Stimulated activated CD8-positive, alpha-beta memory T cell treated with anti-CD3 and anti-CD28 coated beads, Interleukin-2, amount 100 ng/mL, for 1 hour (primary cell): ENCODE measurements at places on chromosomes 7 and 10.

- no peak for DNase-seq
These were observed 36.0 kb downstream of the NRAP start for GRCh38 chr10:113627836-113628235.

GRCh38 chr7:90843472-90843871, 247.4 kb downstream of the CDK14 start:
- no peak for DNase-seq

GRCh38 chr7:47392241-47392759, 189.6 kb downstream of the TNS3 start:
- DNase-seq: no peak

DNA sequence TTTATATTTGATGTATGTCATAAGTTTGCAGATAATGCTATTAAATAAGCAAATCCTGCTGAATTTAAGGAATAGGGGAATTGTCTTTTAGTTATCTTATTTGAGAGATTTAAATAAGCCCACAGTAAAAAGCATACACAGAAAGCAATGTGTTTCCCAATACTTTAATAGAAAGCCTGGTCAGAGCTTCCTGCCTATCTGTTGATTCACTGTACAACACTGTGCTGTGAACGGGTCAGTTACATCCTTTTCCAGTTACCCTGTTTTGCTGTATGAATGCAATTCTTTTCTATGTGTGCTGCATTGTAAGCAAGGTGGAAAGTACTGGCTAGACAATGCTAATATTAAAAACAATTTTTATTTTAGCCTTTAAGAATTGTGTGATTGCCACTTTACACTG, 81.2 kb downstream of the ANKRD7 start:
- DNase-seq: no peak

GRCh38 chr7:47400001-47400400, 181.9 kb downstream of the TNS3 start:
- no peak for DNase-seq

DNA sequence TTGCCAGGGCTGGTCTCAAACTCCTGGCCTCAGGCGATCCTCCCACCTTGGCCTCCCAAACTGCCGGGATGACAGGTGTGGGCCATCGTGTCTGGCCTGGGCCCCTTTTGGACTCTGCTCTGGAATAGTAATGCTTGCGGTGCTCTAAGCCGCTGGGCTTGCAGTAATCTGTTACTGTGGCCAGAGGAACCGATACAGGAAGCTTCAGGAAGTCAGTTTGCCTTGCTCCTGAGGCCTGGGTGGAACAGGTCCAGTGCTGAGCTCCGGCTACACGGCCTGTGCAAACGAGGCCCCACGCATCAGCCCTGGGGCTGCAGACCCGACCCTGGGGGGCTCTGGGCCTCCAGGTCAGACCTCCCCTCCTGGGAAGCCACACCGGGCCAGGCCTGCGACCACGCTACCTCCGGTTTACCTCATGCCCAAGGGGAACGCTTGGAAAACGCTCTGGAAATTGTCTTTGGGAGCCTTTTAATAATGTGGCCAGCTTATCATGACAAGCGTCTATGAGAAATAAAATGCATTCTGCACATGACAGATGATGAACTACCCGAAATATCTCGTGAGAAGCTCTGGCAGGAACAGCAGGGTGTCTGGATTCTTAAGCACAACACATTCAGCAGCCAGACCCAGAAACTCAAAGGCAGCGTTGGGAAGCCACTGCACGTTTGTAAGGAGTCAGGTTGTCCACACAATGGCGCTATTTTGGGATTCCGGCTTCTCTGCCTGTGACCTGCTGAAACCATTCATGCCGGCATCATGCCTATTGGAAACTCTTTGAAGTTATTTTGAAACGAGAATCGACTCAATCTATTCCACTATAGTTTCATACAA, 10.1 kb upstream of the ADAP1 start:
- DNase-seq: no peak

DNA sequence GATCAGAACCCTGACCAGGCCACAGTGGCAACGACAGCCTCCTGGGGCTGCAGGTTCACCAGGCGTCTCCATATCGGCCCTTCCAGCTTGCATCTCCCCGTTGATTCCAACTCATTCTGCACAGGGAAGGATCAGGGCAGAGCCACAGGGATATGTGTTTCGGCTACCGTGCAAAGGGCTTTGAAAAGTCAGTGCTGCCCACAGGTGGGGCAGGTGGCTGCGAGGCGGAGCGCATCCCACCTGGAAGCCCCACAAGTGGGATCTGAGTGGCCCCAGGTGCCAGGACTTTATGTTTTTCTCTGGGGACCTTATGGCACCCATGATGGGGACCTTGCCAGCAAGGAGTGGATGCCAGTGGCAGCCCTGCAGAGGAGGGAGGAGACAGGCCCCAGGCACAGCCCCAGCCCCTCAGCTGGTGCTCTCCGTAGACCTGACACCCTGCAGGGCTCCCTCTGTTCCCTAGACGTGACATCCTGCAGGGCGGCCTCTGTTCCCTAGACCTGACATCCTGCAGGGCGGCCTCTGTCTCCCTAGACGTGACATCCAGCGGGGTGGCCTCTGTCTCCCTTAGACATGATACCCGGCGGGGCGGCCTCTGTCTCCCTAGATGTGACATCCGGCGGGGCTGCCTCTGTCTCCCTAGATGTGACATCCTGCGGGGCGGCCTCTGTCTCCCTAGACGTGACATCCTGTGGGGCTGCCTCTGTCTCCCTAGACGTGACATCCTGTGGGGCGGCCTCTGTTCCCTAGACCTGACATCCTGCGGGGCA, 189.4 kb downstream of the ELFN1 start:
- no peak for DNase-seq

DNA sequence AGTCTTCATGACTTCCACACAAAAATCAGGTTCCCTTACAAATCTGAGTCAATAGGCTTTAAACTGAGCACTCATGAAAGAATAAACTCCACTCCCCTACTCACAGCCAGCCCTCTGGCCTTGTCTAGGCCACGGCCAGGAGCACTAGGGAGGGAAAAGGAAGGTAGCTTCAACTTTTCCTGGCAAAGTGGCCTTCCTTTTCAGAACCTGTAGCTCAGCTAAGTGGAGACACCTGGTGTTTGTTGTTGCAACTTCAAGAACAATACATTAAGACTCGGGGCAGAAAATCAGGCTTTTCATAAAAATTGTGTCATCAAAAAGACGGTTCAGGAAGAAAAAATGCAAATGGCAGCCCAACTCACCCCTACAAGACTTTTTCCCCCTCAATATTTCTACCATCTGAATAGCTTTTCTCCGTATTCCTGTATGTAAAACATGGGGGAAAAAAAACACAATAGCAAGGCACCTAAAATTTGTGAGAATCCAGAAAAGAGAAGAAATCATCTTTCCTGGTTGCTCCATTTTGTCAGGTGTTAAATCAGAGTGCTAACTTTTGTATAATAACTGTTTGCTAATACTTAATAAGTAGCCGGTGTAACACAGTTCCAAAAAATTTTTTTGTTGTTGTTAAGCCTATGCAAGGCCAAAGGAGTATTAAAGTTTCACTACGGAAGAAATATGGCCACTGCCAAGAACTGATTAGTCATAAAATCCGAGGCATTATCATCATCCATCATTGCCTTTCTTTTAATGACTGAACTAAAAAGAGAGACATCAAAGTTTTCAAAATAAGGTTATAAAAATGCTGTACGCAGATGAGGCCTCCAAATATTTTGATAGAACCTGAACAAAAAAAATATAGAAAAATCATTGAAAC, 66.2 kb upstream of the ARID5B start:
- no peak for DNase-seq

- no peak for DNase-seq
These were observed 109.6 kb downstream of the CPXM2 start for GRCh38 chr10:123781956-123782500.

DNA sequence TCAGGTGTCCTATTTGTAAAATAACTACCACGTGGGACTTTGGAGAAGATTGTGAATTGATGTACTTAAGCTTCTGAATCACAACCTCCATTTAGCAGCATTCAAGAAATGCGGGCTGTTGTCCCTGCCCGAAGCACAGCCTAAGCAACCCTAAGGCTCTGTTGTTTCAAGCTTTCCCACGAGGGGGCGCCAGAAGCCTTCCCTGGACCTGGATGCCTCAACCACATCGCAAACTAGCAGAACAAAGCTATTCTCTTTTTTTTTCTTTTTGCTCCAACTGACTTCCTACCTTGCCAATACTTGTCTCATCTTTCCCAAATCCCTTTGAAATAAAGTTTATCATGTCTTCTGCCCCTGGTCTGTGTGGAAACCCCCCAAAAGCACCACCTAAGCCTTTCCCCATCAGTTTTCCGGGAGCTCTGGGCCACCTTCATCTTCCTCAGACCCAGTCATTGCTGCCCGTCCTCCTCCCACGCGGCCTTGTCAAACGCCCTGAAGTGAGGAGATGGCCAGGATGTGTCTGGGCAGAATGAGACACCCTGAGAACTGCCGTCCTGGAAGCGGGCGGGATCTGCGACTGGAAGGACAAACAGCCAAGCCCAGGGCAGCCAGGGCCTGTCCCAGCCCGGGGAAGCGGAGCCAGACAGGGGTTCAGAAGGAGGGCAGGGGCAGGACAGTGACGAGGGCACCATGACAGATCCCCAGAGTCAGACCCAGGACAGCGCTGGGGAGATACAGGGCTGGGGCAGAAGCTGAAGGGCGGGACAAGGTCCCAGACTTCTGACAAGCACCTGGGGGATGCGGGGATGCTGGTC, 112.7 kb downstream of the SLIT1 start:
- peak; percentile 62 for DNase-seq

DNA sequence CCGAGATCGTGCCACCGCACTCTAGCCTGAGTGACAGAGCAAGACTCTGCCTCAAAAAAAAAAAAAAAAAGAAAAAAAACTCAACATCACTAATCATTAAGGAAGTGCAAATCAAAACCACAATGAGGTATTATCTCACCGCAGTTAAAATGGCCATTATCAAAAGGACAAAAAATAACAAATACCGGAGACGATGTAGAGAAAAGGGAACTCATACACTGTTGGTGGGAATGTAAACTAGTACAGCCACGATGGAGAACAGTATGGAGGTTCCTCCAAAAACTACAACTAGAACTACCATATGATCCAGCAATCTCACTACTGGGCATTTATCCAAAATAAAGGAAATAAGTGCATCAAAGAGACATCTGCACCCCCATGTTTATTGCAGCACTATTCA, 24.3 kb downstream of the GRK5 start:
- no peak for DNase-seq

GRCh38 chr10:33103863-33104379, 145.9 kb upstream of the ITGB1 start:
- DNase-seq: no peak

DNA sequence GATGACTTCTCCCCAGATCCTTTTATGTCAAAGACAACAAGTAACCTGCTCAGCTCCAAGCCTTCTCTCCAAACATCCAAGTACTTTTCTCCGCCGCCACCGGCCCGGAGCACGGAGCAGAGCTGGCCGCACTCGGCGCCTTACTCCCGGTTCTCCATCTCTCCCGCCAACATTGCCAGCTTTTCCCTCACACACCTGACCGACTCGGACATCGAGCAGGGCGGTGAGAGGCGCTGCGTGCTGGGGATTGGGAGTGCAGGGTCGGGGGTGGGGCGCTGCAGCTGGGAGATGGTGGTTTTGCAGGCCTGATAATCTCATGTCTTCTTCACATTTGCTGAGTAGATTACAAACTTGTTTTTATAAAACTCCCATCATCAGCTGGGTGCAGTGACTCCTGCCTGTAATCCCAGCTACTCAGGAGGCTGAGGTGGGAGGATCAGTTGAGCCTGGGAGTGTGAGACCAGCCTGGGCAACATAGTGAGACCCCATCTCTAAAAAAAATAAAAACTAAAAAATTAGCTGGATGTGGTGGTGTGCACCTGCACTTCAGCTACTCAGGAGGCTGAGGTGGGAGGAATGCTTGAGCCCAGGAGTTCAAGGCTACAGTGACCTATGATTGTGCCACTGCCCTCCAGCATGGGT, 7.2 kb upstream of the BHLHA15 start:
- no peak for DNase-seq

GRCh38 chr7:100516135-100516812, 22.7 kb upstream of the AGFG2 start:
- DNase-seq: peak; percentile 17

- no peak for DNase-seq
These were observed 9.5 kb upstream of the ASB4 start for GRCh38 chr7:95476072-95476847.

- no peak for DNase-seq
These were observed 41.4 kb upstream of the PITRM1 start for GRCh38 chr10:3213758-3214515.
